Stimulated activated CD8-positive, alpha-beta memory T cell treated with anti-CD3 and anti-CD28 coated beads, Interleukin-4, amount 100 ng/mL, for 1 hour (primary cell): ENCODE measurements at places on chromosomes 1 and 21.

GRCh38 chr1:89170170-89171066 lies 5.4 kb downstream of the GBP7 start:
- no peak for DNase-seq

- no peak for DNase-seq
Measured at GRCh38 chr1:160146107-160146506, 5.3 kb upstream of the ATP1A4 start.

GRCh38 chr1:230626232-230626631 lies 16.0 kb upstream of the COG2 start:
- DNase-seq, result no peak

GRCh38 chr1:82462366-82462765 lies 661.6 kb downstream of the ADGRL2 start:
- no peak for DNase-seq

DNA sequence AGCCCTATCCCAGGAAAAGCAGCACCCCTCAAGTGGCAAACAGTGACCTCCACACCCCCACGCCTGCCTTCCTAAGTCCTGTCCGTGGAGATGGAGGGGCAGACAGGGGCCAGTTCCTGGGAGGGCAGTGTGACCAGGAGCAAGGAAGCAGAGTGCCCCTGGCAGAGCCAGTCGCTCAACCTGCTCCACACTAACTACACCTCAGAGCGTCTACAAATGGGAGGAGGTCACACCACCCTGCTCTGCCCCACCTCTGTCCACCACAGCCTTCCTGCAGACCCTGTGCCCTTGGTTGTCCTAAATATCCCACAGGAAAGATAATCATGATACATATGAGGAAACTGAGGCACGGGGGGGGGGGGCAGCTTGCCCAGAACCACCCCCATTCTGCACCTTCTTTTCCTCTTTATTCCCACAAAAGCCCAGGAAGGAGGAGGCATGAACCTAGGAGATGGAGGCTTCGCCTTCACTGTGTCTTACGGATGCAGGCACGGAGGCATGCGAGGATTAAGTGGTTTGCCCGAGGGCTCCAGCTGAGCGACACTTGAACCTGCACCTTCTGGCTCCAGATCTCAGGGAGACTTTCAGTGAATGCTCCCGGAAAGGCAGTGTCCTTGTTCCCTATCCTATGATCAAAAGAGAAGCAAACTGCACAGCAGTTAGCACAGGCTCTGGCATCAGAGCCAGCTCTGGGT lies 42.7 kb upstream of the SELENON start:
- DNase-seq, result no peak

GRCh38 chr1:6638226-6638625 lies 13.6 kb downstream of the THAP3 start:
- no peak for DNase-seq

GRCh38 chr1:183166454-183166853 lies 19.6 kb upstream of the LAMC2 start:
- DNase-seq, result no peak

GRCh38 chr1:91610789-91611188 lies 110.1 kb downstream of the CDC7 start:
- no peak for DNase-seq

DNA sequence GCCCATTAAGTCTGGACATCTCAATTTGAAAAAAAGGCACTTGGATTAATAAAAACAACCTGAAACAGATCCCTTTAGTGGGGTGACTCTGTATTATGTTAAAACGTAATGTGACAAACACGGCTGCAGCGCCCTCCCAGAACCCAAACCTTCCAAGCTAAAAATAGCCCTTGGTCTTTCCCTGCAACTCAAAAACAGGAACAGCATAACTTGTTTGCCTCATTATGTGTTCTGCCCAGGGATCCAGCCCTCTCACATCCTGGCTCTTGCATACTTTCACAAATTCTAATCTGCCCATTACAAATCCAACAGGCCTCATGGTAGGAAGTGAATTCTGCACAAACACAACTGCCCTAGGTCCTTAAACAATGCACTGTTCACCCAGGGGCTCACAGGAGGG lies 94.7 kb upstream of the GADD45A start:
- no peak for DNase-seq

- no peak for DNase-seq
Measured at GRCh38 chr1:157157501-157158190, 19.5 kb upstream of the ETV3 start.

GRCh38 chr1:59020151-59020997 lies 236.5 kb upstream of the JUN start:
- peak; percentile 23 for DNase-seq

DNA sequence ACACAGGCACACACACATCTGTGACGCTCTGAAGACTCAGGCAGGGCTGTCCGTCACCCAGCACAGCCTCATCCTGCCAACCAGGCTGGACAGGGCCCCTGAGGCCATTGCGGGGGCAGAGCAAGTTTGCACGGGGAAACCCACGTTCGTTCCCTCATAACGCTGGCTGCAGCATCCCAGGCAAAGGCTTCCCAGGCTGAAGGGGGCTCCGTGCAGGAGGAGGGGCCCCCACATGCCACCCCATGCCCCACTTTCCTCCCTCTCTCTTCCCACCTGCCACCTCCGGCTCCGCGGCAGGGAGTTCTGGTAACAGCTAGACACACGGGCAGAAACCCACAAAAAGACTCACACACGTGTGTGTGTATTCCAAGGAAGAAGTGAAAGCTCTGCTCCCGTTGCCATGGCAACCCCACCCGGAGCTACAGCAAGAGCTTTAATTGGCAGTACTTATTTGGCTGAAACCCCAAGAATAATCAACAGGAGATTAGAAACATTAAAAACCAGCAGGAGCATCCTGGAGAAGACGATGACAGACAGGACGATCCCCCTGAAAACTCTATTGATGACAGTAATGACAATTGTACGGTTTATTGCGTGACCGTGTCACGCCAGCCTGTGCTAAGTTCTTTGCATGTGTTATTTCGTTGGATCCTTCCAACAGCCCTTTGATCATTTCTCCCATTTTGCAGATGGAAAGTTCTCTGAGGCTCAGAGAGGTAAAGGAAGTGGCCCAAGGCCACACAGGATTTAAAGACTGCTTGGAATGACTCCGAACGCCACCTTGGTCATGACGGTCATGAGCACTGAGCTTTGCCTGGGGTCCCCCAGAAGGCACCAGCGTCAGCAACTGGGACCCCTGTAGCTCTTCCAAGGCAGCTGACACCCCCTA lies 247.1 kb downstream of the NPHP4 start:
- no peak for DNase-seq

GRCh38 chr1:214213136-214213535 lies 67.8 kb upstream of the SMYD2 start:
- no peak for DNase-seq

DNA sequence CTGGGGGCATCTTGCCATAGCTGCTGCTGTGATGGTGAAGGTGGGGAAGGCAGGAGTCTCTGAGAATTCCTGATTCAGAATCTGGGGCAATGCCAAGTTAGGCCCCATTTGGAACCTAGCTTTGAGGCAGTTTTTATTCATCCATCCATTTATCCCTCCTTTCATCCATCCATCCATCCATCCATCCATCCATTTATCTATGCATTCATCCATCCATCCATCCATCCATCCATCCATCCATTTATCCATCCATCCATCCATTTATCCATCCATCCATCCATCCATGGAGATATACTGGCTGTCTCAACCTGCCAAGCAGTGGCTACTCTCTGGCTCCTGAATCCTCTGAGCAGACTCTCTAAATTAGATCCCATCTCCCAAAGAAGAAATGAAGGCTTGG lies 83.1 kb downstream of the PRDM16 start:
- DNase-seq, result no peak

GRCh38 chr1:200917291-200917817 lies 22.7 kb downstream of the INAVA start:
- no peak for DNase-seq

GRCh38 chr1:31654474-31654776 lies 9.7 kb upstream of the PEF1 start:
- no peak for DNase-seq

DNA sequence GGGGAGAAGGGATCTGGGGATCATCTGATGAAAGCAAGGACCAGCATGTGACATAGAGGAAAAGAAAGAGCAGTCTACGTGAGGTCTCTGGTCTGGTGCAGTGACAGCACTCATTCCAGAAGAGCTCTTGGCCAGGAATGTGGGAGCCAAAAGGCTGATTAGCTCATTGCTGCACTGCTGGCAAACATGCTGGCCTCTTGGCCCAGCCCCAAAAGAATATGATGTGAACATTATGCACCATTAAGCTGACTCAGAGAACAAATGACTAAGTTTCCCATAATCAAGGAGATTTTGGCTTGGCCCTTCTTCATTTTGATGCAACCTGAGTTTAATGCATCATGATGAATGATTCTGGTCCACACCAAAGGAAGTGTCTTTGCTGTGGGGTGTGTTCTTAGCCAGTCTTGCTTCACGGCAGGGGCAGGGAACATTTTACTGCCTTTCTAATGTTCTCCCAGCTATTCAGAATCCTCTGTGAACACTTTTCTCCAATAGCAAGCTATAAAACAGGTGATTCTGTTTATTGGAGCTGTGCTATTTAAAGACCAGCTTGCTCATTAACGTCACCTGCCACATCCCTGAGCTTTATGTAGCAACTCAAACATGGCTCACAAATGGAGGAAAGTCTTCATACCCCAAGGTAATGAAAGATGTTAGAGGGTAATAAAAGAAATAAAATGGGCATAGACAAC lies 55.1 kb downstream of the PCBP3 start:
- no peak for DNase-seq

GRCh38 chr1:32871364-32872191 lies 866 bp upstream of the FNDC5 start:
- DNase-seq, result no peak

DNA sequence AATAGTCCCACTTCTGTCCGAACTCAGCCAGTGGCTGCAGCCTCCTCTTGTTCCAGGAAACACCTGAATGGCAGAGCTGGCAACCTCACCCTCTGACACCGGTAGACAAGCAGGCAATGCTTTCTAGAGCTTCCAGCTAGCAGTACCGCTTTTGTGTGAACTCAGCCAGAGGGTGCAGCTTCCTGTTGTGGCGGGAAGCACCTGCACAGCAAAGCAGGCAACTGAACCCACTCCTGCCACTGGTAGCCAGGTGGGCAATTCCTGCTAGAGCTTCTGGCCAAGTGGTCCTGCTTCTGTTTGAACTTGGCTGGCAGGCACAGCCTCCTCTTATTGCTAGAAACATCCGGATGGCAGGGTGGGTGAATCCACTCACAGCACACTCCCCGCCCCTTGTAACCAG lies 40.1 kb upstream of the TMPRSS15 start:
- DNase-seq, result no peak

DNA sequence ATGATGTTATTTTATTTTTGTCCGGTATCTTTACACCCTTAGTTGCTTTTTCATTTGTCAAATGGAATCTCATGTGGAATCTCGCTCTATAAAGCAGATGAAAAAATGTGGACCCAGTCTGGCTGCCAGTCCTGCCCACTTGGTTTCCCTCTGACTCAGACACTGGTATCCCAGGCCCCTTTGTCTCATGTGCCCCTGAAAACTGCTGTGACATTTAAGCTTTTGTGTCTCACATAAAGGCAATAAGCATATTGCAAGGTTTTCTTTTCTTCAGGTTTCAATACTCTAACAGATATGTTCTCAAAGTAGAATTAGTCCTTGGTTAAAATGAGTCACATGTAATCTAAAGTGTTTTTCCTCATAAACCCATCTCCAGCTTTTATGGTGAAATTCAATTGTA lies 183.3 kb downstream of the ST6GALNAC3 start:
- no peak for DNase-seq

DNA sequence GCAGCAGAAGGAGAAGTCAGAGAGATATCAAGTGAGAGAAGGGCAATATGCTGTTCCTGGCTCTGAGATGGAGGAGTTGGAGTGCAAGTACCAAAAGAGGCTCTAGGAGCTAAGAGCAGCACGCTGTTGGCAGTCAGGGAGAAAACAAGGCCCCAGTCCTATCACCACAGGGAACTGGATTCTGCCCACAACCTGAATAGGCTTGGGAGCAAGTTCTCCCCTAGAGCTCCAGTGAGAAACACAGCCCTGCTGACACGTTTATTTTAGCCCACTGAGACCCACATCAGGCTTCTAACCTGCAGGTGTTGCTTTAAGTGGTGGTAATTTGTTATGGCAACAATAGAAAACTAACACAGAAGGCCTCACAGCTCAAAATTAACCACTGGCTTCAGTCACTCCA lies 31.8 kb upstream of the ZNF644 start:
- DNase-seq, result no peak

GRCh38 chr1:18302788-18303413 lies 177.8 kb upstream of the KLHDC7A start:
- no peak for DNase-seq

- no peak for DNase-seq
Measured at GRCh38 chr21:28160378-28160777, 832.3 kb downstream of the LTN1 start.

DNA sequence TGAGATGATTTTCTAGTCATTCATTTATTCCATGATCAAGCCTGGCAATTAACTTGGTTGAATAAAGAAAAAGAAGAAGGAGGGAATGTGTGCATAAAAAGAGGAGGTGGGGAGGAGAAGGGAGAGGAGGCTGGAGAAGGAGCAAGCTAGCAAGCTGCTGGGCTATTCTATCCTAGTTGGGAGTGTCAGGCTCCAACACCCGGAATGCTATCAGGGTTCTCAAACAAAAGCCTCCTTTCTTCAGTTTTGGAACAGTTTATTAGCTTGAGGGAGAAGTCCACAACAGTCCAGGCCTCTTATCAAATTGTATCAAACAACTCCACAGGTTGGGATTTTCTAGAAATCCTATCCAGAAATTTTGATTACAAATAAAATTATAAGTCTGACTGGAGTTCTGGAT lies 80.0 kb downstream of the BCAR3 start:
- no peak for DNase-seq

DNA sequence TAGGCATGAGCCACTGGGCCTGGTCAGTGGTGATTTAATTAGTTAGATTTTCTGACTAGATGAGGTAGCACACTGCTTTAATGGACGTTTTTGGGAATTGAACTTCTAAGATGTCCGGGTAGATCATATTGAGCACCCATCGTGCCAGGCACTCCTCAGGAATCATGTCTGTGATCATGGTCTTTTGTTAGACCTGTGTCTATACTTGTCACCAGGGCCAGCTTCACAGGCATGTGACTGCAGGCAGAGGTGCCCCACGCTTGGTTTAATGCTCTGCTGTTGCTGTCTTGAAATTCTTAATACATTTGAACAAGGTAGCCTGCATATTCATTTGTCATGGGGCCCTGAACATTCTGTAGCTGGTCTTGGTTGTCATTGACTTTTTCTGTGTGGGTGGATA lies 19.6 kb downstream of the UBE4B start:
- DNase-seq, result no peak
